Fibroblast of the conjunctiva (primary cell): ENCODE measurements at places on chromosomes 3 and 15.

GRCh38 chr3:145936971-145937370 is 224.0 kb downstream of the PLOD2 start:
- no peak for DNase-seq

GRCh38 chr3:54123003-54123775 is 837 bp downstream of the CACNA2D3 start:
- DNase-seq, result no peak

DNA sequence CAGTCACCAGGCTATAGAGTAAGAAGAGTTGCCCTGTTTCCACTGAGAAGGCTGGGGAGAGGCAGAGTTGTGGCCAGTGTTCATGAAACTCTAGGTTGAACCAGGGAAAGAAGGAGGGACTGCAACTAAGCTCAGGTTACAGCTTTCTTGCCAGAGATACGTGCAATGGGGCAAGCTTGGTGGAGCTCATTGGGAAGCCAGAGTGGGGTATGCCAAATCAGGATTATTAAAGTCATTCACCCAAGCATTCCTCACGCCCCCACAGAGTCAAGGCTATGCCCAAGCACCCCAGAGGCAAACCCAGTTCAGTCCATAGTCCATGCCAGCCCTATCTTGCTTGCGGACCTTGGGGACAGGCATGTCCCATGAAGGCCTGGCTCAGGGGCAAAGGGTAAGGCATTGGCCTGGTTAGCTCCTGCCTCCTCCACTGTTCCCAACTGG is 17.6 kb downstream of the SLC6A20 start:
- no peak for DNase-seq

GRCh38 chr3:170869239-170869590 is 780 bp downstream of the RPL22L1 start:
- DNase-seq, result no peak

DNA sequence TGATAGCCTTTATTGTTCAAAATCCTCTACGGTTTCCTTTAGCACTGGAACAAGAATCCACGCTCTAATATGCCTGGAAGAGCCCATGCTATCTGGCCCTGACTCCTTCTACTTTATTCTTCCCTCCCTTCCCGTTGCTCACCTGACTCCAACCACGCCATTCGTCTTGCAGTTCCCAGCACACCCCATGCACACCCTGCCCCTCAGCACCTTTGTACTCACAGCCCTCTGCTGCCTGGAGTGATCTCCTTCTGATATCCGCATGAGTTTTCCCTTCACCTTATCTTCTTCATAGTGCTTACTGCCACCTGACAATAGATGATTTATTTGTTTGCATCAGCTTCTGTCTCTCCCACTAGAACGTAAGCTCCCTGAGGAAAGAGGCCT is 16.6 kb upstream of the BCL2A1 start:
- DNase-seq, result no peak

DNA sequence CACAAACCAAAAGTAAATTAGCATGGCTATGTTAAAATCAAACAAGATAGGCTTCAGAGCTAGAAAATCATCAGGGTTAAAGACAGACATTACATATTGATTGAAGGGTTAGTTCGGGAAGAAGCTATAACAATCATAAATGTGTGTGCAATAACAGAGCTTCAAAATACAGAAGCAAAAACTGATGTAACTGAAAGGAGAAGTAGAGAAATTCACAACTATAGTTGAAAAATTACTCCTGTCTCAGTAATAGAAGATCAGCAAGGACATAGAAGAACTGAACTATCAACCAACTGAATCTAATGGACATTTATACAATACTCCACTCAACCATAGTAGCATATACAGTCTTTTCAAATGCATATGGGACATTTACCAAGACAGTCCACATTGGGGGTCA is 59.4 kb downstream of the MCTP2 start:
- no peak for DNase-seq

DNA sequence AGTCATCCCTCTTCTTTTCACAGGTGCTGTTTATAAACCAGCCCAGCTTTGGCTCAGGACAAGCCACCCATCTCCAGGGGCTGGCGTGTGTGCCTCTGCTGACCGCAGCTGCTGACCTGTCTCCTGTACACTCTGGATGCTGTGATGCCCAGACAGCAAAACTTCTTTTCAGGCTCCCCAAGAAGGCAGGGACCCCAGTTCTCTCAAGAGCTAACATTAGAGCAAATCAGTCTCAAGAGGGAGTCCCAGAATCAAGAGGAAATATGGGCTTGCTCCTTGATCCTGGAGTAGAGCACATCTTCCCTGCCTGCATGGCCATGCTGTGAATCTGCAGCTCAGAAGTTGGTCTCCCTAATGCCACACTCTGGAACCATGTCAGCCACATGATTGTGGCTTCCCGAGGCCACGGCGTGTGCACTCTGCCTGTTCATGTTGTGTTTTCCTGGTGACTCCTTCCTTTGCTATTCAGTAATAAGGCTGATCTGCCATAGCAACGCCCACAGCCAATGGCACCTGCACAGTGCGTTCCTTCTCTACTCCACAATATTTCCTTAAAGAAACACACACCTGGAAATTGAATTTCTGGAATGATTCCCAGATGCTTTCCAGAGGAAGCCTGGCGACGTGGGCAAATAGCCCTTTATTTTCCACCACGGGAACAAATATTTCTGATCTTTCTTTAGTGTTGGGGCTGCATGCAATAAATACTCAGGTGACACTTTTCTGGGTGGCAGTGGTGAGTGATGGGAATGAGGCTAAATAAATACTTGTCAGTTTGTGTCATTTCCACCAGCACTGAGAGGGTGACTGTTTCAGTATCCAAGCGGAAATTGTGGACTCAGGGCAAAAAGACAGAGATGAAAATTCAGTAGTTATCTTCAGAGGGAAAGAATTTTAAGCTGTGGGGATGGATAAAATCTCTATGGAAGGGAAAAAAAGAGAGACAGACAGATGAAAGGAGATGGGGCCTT is 21.9 kb upstream of the THSD4 start:
- DNase-seq, result no peak

DNA sequence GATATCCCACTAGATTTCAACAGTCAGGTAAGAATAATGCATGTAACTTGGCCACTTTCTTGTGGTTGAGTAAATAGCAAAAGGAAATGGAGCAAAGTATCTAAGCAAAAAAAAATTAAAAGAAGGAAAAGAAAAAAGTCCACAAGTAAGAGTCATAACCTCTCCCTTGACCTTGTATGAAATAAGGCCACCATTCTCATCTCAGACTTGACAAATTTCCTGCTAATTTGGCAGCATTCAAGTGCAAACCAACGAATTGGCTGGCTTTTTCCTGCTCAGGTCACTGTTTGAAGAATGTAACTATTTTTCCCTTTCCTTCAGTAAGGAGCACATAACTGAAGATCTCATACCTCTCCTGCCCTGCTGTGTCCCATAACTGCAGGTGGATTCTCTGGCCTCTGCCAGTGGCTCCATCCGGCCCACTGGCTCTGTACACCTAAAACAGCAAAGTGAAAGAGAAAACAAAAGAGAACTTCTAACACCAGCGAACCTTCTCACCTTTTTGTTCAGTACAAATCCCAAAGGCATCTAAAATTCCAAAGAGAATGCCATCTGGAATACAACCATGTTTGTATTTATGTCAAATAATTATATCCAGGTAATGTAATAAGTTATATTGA is 33.4 kb upstream of the RSL24D1 start:
- DNase-seq, result no peak

DNA sequence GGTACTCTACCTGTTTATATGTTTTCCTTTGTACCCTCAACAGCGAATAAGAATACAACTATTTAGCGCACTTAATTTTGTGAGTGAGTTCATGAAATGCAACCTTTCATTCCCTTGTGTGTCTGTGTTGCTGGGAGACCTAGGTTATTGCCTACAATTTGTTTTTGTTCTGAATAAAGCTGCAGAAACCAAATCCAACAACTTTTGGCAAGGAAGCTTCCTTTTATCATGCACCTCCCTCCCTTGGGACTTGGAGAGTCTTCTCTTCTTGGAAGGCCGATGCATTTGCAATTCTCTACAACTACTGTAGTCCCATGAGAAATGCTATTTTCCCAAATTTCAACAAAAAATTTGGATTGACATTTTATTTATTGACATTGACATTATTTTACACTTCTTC is 1002.4 kb upstream of the CADM2 start:
- no peak for DNase-seq

DNA sequence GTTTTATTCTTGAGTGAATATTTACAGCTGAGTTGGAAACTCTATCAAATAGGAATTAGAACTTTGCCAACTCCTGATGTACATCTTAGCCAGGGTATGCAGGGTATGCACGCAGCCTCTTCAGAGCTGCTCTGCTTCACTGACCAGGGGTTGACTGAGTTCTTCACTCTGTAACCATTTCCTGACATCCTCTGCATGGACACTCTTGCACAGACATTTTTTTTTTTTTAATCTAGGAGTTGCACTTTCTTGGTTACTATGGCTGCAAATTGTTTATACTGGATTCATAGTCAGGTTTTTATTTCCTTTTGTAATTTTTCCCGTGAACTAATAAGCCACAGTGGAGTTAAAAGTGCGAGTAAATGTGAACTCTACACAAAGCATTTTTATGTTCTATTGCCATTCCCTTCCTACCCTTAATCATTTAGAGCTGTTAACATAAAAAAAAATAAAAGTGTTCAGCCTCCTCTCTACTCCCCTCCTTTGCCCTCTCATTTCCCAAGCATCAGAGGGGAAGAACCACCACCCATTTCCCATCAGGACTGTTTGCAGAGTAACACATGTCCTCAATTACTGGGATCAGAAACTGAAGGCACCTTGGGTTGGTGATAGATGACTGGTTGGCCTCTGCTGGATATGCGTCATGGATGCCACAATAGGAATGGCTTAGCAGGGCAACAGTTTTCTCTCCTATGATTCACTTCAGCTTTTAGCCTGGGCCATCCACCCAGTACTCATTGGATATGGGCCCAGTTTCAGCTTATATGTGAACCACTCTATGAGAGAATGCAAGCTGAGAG is 54.0 kb downstream of the DUT start:
- peak; percentile 90 for DNase-seq

- no peak for DNase-seq
These were observed 102.0 kb downstream of the GTPBP8 start for GRCh38 chr3:113092746-113093145.

- DNase-seq, result no peak
These were observed 29.8 kb downstream of the PLA1A start for GRCh38 chr3:119627461-119627860.

- no peak for DNase-seq
These were observed 362.3 kb upstream of the GOLIM4 start for GRCh38 chr3:168457954-168458539.

- peak; percentile 87 for DNase-seq
These were observed 156.8 kb downstream of the WNT5A start for GRCh38 chr3:55330355-55330754.

DNA sequence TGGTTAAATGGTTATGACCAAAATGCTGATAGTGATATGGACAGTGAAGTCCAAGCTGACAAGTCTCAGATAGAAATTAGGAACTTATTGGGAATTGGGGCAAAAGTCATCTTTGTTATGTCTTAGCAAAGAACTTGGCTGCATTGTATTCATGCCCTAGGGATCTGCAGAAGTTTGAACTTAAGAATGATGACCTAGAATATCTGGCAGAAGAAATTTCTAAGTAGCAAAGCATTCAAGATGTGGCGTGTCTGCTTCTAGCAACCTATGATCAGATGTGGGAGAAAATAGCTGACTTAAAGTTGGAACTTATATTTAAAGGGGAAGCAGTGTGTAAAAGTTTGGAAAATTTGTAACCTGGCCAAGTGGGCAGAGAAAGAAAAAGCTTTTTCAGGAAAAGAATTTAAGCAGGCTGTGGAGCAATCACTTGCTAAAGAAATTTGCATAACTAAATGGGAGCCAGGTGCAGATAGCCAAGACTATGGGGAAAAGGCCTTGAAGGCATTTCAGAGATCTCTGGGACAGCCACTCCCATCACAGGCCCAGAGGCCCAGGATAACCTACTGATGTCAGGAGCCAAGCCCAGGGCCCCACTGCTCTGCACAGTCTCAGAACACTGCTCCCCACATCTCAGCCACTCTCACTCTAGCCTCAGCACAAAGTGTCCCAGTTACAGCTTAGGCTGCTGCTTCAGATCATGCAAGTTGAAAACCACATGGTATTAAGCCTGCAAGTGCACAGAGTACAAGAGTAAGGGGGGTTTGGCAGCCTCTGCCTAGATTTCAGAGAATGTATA is 147.8 kb upstream of the TGFBR2 start:
- no peak for DNase-seq

GRCh38 chr3:78941587-78941986 is 826.2 kb downstream of the ROBO1 start:
- peak; percentile 63 for DNase-seq

GRCh38 chr3:165918657-165918979 is 81.4 kb upstream of the BCHE start:
- no peak for DNase-seq

DNA sequence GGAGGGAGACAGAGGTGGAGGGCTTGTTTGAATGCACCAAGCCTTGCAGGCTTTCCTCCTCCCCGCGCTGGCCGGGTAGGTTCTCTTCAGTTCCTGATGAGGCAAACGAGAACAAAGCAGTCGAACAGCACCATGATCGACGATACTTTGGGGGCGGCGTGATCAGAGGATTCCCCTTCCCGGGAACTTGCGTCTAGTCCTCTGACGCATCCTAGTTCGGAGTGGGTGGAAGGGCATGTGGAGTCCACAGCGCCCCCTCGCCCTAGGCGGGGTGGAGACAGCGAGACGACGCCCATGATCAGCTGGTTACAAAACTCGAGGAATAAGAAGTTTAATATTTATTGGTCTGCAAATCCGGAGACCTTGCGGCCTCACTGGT is 452 bp upstream of the SV2B start:
- no peak for DNase-seq

- no peak for DNase-seq
These were observed 50.2 kb downstream of the CDCP1 start for GRCh38 chr3:45095916-45096526.

DNA sequence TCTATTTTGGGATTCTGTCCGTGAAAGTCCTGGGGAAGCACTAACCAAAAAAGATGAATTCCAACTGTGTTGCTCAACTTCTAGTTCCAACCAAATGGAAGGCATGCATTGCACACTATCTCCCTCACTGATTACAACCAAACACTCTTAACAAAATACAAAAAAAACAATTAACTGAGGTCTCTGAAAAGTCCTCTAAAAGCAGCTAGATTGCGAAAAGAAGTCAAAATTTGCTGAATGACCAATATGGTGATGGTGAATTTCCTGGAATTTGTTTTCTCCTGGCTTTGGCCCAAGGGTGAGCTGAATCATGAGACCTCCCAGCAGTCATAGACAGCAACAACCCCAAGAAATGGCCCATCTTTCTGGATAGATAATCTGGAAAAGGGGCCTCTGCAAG is 28.3 kb downstream of the CYP19A1 start:
- no peak for DNase-seq
